ENCODE measurements at places on chromosomes 13 and 19.

DNA sequence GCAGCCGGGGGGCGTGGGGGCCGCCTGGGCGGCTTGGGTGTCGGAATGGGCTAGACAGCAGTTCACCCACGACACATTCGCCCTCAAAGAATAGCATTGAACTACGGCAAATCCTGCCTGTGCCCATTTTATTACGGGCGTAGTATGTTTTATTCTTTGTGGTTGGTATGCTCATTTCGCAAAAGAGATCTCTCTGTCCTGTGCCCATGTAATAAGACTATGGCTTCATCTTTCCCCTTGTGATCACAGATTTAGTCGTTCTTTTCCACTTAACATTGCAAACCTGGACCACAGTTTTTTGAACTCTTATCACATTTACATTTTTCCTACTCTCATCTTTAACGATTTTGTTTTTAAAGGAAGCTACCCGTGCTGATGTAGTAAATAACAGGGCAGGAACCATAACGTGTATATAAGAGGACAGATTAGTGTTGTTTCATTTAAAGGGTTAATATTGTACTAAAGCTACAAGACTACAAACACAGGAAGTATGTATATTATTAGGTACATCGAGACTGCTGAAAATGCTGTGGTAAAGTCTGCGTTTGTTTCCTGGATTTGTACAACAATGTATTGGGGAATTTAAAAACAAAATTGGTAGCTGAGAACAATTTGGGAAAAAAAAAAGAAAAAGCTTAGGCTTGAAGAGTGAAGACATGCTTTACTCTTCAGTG lies 3.2 kb upstream of the MYCBP2 start:
- peak overlapping the region; percentile 65 for H3K4me3 ChIP-seq
- peaks cover 11% of the 10 kb centered on the region for H3K4me1 ChIP-seq
- H3K27me3 ChIP-seq = no peaks in the 10 kb centered on the region
- DNase-seq = no peak
- no peaks in the 10 kb centered on the region for H3K36me3 ChIP-seq

DNA sequence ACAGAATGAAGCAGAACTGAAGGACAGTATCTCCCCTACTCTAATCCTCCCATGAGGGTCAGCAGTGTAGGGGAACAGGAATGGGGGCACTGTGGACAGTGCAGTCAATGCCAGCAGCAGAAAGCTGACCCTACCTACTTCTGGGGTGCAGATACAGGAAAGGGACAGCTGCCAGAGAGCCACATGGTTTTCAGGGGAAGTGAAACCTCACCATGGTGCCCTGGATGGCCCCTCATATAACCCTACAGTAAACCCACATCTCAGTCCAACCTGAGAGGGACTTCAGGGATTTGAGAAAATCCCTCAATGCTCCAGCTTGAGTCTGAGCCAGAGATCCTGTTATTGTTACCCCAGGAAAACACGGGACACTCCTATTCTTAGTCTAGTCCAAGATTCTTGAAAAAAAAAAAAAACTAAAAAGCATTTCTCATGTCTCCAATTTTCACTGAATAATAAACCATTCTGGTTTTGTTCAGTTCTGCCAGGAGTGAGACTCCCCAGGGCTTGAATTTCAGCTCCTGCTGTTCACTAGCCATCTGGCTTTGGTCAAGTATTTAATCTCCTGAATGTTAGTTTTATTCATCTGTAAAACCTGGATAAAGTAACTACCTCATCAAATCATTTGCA lies 511.6 kb upstream of the ARGLU1 start:
- H3K36me3 ChIP-seq = no peaks in the 10 kb centered on the region
- H3K27me3 ChIP-seq = no peaks in the 10 kb centered on the region
- H3K4me3 ChIP-seq = no peak overlapping the region

DNA sequence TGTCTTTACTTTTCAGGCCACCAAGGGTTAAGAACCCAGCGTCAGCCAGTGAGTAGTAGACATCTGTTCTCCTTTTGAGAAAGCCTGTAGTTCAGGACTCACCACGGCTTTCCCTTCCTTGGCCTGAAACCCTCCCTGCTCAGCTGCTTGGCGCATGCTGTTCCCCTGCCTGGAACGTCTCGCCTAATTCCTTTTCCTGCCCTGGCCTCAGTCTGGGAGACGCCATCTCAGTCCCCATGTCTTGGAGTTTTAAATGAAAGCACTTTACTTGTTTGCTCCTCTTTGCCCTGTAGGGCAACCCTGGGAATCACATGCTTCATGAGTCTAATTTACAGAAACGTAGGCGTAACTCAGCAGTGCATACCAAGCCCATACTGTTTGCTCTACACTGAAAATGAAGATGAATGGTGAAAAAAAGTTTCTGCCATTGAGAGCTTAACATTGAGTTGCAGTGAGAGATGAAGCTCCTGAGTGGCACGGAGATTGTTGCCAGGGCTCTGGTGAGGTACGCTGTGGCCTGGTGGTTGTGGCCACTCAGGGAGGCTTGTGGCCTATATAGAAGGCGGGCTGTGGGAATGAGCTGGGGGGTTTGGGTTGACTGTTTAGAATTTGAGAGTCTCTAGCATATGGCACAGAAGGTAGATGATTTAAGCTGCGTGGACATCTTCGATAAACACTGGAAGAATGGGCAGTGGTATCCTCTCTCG lies 52.8 kb downstream of the GATAD2A start:
- no peak overlapping the region for H3K27ac ChIP-seq
- H3K4me1 ChIP-seq = peaks cover 57% of the 10 kb centered on the region
- H3K4me3 ChIP-seq = no peak overlapping the region
- H3K27me3 ChIP-seq = no peaks in the 10 kb centered on the region
- DNase-seq = no peak
- no peaks in the 10 kb centered on the region for H3K36me3 ChIP-seq

DNA sequence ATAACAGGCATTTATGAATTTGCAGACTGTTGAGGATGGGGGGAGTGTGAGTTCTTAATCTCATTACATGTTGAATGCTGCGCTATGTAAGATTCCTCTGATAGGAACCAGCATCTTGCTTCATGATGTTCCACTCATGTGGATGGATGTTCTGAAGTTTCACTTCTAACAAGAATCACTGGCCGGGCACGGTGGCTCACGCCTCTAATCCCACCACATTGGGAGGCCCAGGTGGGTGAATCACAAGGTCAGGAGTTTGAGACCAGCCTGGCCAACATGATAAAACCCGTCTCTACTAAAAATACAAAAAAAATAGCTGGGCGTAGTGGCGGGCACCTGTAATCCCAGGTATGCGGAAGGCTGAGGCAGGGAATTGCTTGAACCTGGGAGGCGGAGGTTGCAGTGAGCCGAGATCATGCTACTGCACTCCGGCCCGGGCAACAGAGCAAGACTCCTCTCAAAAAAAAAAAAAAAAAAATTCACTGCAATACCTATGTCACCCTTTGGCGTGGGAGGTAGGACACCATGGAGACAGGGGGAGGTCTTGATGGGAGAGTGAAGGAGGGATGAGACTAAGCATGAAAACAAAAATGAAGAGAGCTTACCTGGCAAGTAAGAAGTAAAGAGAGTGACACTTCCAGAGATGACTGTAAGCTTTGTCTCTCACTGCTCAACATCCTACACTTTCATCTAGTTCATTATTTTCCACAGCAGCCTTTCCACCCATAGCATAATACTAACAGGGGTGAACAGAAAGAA lies 133.0 kb downstream of the DCT start:
- no peak for DNase-seq
- no peaks in the 10 kb centered on the region for H3K27me3 ChIP-seq
- H3K36me3 ChIP-seq = no peaks in the 10 kb centered on the region
- no peak overlapping the region for H3K4me3 ChIP-seq

GRCh38 chr19:30924069-30924636 lies 425.1 kb downstream of the TSHZ3 start:
- H3K27me3 ChIP-seq = no peaks in the 10 kb centered on the region
- H3K4me1 ChIP-seq = no peaks in the 10 kb centered on the region
- H3K36me3 ChIP-seq = no peaks in the 10 kb centered on the region
- no peak overlapping the region for H3K27ac ChIP-seq
- no peak for DNase-seq

- peak overlapping the region; percentile 99 for H3K4me3 ChIP-seq
- no peak for DNase-seq
- H3K27ac ChIP-seq = peak overlapping the region; percentile 99
- no peaks in the 10 kb centered on the region for H3K27me3 ChIP-seq
These were observed 607 bp downstream of the PLEKHJ1 start for GRCh38 chr19:2235381-2236063.

- no peak overlapping the region for H3K4me3 ChIP-seq
- no peaks in the 10 kb centered on the region for H3K36me3 ChIP-seq
- no peaks in the 10 kb centered on the region for H3K4me1 ChIP-seq
- H3K27ac ChIP-seq = no peak overlapping the region
- DNase-seq = no peak
These were observed 18.6 kb downstream of the LAIR2 start for GRCh38 chr19:54521022-54521859.

Data from esophagus muscularis mucosa (tissue), 4 donors.